ENCODE measurements at places on chromosomes 7 and 10.

GRCh38 chr10:89351412-89351779 is 23.6 kb downstream of the IFIT3 start:
- DNase-seq = no peak

GRCh38 chr7:70775570-70776156 is 356.3 kb upstream of the GALNT17 start:
- no peak for DNase-seq

DNA sequence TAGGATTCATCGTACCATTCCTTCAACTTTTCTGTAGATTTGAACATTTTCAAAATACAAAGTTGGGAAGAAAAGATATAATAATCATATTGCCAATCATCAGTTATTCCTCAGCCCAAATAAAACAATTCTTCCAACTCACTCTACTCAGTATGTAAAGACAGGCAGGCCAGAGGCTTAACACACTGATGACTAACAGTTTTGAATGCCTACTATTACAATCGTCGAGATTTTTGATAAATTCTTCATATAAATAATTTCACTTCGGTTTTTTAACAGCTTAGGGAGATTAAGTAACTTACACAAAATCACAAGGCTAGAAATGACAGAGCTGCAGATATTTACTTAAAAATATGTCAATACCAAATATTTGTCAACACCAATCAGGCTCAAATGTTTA is 17.6 kb downstream of the CYTH3 start:
- no peak for DNase-seq

GRCh38 chr10:114403541-114404161 is 651 bp downstream of the AFAP1L2 start:
- DNase-seq = no peak

DNA sequence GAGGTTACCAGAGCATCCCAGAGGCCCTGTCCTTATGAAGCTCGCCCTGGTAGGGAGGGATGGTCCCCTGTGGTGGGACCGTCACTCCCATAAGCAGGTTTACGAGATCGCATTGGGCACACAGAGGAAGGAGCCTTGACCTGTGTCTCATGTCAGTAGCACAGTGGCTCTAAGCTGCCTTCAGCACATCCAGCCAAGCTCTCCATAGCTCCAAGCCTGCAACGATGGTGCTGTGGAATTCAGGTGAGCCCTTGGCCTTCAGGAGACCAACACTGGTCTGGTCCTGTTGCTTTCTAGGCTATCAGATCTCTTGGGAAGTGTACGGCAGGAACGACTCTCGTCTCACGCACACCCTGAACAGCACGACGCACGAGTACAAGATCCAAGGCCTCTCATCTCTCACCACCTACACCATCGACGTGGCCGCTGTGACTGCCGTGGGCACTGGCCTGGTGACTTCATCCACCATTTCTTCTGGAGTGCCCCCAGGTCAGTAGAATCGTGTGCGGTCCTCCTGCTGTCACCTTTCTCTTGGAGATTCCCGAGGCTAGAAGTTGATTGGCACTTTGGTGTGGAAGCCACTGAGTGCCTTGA is 605.3 kb upstream of the FOXK1 start:
- no peak for DNase-seq

- no peak for DNase-seq
Observed at GRCh38 chr10:59047957-59048618, 128.4 kb upstream of the PHYHIPL start.

Measured in cortex of kidney (tissue), 1 donor.